Uterine smooth muscle cell (primary cell): ENCODE measurements at places on chromosomes 4 and X. TPM values are rescaled to one million over a fixed set of nuclear protein-coding genes. Genes with fewer than 3 reads are reported as not detected.

MGST2 gene
- total RNA-seq: 2.1 and 3.0 TPM in 2 replicates

NEUROG2 gene
- not detected in 2 replicates for total RNA-seq

GAB1 gene
- total RNA-seq: 8.9 and 12.5 TPM in 2 replicates

SRPX2 gene
- 19.8 and 58.2 TPM in 2 replicates for total RNA-seq

VEGFD gene
- total RNA-seq: 0.25 TPM in 1 of 2 replicates, not detected in the other

GAGE2A gene
- not detected in 2 replicates for total RNA-seq

PCDH18 gene
- total RNA-seq: 82.2 and 116 TPM in 2 replicates

EXOC1L gene
- not detected in 2 replicates for total RNA-seq

NXF2 gene
- not detected in 2 replicates for total RNA-seq

SCRG1 gene
- total RNA-seq: 0.33 and 1.1 TPM in 2 replicates

SNCA gene
- total RNA-seq: 21.2 and 43.2 TPM in 2 replicates

CYP2U1 gene
- 7.5 and 21.0 TPM in 2 replicates for total RNA-seq
